ENCODE measurements at places on chromosomes 4 and X.

DNA sequence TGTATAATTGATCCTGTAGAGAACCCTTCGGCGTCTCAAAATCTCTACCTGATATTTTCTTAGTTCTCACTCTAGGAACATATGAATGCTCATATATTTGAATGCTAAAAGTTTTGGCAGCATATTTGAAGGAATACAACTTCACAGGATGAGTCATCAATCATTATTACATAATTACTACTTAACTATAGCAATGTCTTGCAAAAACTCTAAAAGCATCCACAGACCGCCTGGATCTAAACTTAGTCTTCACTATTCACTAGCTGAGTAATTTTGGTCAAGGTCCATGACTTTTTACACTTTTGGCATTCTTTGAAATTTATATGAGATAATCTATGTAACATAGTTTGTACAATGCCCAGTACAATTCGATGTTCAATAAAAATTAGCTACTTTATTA is 194.7 kb downstream of the DTHD1 start:
- DNase-seq: no peak

DNA sequence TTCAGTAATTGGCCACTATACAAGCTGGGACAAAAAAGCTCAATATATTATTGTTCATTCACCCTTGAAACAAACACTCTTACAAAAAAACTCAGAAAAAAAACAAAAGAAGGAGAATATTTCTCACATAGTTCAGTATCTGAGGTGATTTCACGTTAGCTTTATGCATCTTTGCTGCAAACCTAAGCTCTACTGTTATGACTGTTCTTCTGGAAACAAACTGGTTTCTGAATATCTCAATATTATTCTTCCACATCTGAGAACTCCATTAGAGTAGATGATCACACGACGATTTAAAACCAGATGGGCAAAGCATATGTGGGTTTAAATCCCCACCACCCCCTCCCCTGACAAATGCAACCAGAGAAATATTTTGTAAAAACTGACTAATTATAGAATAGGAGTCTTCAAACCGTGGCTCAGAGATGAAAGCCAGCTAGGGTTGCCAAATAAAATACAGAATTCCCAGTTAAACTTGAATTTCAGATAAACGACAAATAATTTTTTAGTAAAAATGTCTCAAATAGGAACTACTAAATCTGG is 182.0 kb upstream of the FAM241A start:
- no peak for DNase-seq

GRCh38 chr4:83922402-83922801 is 386.5 kb downstream of the GPAT3 start:
- DNase-seq: no peak

DNA sequence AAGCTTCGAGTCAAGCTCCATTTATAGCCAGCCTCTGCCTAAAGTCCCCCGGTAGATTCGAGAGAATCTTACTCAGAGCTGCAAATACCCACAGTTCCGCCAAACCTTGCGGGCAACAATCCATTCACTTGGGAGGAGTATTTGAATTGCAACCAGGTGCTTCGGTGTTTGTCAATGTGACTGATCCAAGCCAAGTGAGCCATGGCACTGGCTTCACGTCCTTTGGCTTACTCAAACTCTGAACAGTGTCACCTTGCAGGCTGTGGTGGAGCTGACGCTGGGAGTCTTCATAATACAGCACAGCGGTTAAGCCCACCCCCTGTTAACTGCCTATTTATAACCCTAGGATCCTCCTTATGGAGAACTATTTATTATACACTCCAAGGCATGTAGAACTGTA is 11.2 kb downstream of the CD40LG start:
- no peak for DNase-seq

DNA sequence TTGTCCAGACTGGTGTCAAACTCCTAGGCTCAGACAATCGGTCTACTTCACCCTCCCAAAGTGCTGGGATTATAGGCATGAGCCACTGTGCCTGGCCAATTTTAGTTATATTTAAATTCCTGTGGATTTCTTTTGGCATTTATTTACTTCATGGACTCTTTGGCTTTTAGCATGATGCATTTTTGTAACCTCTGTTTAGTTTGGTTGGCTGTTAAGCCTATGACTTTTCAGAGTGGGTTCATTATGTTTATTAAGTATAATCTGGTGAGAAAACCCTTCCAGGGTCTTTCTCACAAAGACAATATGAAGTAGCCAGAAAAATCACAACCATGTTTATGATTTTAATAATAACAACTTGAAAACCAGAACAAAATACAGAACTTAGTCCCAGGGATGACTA is 49.4 kb downstream of the USP38 start:
- no peak for DNase-seq

DNA sequence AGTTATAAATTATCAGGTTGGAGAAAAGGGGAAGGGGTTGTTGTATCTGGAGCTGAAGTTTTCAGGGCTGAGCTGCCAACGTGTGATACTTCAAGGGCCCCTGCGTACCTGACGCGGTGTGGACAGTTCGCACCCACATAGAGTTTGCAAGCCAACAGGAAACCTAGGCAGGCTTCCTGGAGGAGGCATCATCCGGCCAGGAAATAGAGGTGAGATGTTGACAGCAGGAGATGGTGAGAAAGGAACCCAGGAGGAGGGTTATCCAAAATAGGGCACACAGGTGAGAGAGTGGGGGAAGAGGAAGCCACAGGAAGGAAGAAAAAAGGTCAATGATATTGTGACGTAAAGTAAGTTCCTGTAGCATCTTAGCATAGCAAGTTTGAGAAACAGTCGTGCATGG is 127.2 kb downstream of the DHRSX start:
- DNase-seq: no peak
